ENCODE measurements at places on chromosomes 16 and 17.

- DNase-seq, result peak; percentile 80
These were observed 18.8 kb upstream of the GAA start for GRCh38 chr17:80082403-80083135.

DNA sequence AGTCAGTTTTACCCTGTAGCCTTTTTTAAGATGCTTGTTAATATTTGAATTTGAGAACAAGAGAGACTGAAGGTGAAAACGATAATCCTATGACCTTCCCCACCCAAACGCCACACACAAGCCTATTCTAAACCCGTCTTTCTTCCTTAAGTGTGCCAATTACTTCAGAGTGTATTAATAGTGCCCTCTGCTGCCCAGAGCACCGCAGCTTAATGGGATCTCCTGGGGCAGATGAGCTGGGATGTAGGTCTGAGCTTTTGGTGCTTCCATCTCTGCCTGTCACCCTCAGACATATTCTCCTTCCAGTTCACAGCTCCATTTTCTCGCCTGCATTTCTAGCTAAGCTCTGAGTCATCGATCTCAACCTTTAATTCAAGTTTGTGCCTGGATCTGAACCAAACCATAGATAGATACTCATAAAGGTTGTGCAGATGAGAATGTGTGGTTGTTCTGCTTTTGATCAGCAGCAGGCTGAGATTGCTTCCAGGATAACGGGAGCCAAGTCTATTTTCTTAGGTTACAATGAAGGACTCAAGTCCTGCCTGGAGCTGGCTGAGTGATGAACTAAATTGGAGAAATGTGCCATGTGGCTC lies 46.4 kb upstream of the CDH13 start:
- no peak for DNase-seq

- peak; percentile 95 for DNase-seq
These were observed 45.8 kb upstream of the PVALEF start for GRCh38 chr17:81119223-81120148.

DNA sequence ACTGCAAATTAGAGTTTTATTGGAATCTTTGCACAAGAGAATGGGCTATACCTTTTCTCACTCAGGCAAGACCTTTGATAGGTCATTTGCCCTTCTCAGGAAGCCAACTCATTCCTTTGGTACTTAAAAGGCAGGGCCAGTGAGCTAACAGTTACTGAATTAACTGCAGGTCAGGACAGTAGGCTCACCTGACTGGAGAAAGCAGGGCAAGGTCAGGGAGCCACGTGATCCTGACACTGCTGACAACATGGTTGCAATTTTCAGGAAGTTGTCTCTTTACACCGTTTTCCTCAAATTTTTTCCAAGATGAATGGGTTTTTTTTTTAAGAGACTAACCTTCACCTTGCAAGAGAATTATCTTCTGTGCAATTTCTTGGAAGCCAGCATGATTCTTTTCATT lies 21.1 kb downstream of the CPSF4L start:
- DNase-seq, result no peak

GRCh38 chr16:2384426-2384825 lies 43.9 kb upstream of the ABCA3 start:
- DNase-seq, result no peak

GRCh38 chr17:50620858-50621257 lies 13.8 kb upstream of the ABCC3 start:
- no peak for DNase-seq

- no peak for DNase-seq
These were observed 149.3 kb downstream of the MSI2 start for GRCh38 chr17:57405491-57406072.

GRCh38 chr17:40803617-40804082 lies 3.9 kb upstream of the KRT28 start:
- peak; percentile 89 for DNase-seq

DNA sequence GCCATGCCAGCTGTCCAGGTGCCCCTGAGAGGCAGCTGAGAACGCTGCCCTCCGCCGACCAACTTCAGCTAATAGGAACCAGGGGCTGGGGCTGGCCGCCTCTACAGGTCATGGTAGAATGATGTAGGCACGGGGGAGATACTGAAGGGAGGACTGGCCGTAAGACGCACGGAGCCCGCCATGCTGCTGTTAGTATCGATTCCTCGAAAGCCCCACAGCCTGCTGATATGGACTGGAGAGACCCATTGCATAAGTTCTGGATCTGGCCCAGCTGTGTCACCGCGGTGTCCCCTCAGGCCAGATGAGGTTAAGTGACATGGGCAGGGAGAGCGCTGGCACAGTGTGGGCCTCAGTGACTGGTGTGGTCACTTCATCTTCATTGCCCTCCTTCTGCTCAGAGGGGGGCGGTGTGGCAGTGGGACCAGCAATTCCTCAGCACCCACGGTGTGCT lies 75.6 kb downstream of the AMFR start:
- no peak for DNase-seq

DNA sequence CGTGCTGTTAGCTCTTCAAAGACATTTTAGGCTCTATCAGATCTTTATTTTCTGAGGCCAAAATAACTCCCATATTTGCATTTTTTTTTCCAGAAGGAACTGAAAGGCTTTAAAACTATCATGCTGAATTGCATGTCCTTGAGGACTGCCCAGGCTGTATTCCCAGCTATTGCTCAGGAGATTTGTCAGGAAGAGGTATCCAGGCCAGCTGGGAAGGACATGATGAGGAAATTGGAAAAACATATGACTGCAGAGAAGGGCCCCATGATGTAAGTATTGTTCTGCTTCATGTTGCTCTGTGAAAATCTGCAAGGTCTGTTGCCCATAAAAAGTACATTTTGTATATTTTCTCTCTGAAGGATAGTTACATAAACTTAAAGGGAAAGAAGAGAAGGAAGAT lies 5.7 kb downstream of the CDC6 start:
- DNase-seq, result no peak

DNA sequence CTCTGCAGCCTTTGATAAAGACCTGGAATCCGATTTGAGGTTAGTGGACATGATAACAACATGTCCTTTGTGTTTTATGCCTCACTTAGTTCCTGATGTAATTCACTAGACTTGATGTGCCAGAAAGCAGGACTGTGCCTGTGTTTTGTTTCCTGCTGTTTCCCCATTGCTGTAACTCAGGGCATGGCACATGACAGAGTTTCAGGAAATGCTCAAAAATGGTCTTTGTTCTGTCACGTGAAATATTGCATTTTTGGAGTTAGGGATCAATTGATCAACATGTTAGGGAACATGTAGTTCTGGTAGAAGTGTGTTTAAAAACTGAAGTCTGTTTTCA lies 32.8 kb downstream of the DHX38 start:
- no peak for DNase-seq

- peak; percentile 16 for DNase-seq
These were observed 688 bp downstream of the ADAP2 start for GRCh38 chr17:30922235-30923030.

DNA sequence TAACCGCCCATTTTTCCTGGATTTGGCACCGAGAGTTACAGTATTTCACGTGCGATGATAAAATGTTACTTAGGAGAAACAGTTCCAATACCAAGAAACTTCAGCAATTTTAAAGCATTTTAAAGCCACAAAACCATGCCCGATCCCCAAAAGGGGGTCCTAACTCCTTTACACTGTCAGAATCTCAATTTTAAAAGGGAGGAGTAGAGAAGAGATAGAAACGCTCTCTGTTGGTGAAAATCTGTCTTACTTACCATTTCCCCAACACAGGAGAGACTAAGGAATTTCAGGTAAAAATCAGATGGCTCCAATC lies 526 bp upstream of the RNASEK start:
- DNase-seq, result no peak

DNA sequence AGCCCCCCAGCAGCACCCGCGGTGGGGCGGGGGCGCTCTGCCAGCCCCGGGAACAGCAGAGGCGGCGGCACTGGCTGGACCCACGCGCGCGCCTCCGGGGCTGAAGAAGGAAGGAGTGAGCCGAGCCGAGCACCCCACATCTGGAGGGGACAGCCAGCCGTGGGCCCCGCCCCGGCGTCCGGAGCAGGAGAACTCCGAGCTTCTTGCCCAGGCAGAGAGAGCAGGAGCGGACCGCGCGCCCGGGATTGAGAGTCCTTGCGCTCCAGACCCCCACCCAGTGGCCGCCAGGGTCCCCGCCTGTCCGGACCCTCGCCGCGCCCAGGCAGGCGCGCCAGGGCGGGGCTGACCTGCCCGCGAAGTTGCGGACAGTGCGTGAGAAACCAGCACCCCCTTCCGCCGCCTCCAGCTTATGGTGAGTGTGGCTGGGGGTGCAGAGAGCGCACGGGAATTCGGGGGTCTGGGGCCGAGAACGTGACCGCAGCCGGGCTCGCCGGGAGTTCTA lies 921.9 kb upstream of the EEF2KMT start:
- no peak for DNase-seq

- DNase-seq, result peak; percentile 51
These were observed 366 bp downstream of the ANKS3 start for GRCh38 chr16:4733747-4734062.

DNA sequence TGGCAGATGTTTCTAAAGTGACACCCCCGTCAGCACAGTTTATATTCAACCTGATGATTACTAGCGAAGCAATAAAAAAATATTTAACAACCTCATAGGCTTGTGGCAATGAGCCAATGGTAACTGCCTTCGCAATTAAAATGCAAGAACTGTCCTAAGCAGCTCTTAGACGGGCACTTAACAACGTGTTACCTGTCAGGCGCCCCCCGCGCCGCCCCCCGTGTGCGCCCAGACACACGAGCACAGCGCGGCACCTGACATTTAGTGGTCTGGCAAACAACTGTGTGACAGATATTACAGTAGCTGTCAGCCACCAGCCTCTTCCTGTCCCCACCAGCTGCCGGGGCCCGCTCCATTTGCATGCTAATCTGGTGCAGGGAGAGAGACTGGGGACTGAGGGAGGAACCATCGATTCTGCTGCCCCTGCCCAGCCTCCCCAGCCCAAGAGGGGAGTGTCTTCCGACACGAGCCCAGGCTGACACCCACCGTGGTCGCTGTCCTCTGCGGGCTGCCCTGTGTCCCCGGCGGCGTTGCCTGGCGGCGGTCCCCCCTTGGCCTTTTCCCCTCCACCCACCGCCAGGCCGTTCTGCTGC lies 12.7 kb downstream of the NDUFAF8 start:
- no peak for DNase-seq

DNA sequence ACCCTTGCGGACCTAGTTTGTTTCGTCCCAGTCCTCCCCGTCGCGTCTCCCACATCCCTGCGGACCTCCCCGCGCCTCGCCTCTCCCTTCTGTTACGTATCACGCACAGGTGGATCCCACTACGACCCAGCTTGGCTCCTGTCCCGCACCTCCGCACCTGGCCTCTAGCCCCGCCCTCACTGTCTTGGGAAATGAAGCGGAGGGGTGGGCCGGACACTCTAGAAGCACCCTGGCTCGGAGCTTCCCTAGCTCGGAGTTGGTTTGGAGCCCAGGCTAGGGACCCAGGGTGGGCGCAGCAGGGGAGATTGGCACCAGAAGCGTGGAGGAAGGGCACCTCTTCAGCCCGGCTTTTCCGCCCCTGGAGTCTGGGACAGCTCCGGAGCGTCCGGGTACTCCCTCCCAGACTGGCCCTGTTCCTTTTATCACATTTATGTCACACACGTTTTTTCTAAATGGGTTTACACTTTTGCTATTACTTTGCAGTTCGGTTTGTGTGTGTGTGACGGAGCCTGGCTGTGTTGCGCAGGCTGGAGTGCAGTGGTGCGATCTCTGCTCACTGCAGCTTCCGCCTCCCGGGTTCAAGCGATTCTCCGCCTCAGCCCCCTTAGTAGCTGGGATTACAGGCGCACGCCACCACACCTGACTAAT lies 1.4 kb upstream of the CEMP1 start:
- peak; percentile 84 for DNase-seq

- DNase-seq, result no peak
These were observed 2.0 kb upstream of the KRT38 start for GRCh38 chr17:41442739-41443138.

GRCh38 chr17:2075336-2076086 lies 20.6 kb downstream of the HIC1 start:
- no peak for DNase-seq

DNA sequence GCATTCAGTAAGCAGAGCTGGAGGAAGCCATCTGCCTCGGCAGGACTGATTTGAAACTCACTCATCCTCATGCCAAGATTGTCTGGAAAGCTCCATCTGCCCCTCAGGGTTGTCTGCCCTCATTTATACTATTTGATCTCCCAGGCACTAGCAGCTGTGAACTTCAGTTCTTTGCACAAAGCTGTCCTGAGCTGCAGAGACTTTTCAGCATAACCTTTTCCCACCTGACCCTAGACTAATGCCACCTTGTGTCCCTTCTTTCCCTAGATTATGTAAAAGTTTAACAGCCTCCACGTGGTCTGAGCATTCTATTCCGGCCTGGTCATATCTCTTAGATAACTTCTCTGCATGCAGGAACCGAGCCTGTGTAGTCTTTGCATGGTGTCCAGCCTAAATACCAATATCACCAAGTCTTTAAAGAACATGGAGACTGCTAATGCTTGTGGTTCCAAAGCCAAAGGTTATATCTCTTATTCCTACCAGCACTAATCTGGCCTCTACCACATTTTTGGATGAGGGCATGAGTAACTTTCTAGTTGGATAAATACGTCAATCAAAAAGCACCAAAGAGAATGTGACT lies 29.1 kb downstream of the STAT5A start:
- DNase-seq, result no peak

GRCh38 chr17:51673070-51673469 lies 412.7 kb downstream of the UTP18 start:
- DNase-seq, result no peak

GRCh38 chr16:66832661-66833305 lies 2.0 kb upstream of the NAE1 start:
- no peak for DNase-seq

DNA sequence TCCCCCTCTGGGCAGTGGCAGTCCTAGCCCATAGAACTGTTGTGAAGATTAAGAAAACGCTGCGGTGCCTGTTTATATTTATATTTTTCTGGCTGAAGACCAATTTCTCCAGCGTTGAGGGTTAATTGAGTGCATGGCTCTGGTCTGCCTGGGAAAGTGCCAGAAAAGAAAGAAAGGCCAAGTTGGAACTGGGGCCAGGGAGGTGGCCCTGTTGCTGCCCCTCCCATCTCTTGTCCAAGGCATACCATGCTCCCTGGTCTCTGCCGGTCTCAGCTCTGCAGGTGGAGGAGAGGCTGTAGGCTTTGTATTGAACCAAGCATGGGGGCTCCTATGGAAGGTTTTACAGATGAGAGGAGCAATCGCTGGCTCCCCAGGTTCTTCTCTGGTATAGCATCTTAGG lies 124.7 kb downstream of the MGAT5B start:
- DNase-seq, result no peak

GRCh38 chr17:82964851-82965341 lies 114.5 kb upstream of the METRNL start:
- no peak for DNase-seq

DNA sequence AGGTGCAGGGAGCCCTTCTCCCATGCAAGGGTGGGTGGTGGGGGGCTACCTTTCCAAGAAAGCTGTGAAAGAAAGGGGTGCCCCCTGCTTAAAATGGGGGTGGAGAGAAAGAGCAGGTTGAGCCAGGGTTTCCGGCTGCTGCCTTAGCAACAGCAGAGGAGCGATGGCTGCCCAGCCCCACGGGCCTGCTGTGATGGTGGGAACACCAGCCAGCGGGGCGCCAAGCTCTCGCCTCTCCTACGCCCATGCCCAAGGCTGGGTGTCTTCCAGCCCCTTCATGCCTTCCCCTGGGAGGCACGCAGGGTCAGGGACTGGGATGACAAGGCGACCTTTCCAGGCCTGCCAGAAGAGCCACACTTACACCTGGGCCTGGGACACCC lies 3.0 kb downstream of the FMNL1 start:
- peak; percentile 78 for DNase-seq
